Activated T-helper 1 cell treated with Interleukin-2 at 50 U/mL for 16 hours (primary cell): ENCODE measurements at places on chromosomes 16 and 17.

- DNase-seq, result no peak
These were observed 94.7 kb upstream of the SIAH1 start for GRCh38 chr16:48479955-48480354.

DNA sequence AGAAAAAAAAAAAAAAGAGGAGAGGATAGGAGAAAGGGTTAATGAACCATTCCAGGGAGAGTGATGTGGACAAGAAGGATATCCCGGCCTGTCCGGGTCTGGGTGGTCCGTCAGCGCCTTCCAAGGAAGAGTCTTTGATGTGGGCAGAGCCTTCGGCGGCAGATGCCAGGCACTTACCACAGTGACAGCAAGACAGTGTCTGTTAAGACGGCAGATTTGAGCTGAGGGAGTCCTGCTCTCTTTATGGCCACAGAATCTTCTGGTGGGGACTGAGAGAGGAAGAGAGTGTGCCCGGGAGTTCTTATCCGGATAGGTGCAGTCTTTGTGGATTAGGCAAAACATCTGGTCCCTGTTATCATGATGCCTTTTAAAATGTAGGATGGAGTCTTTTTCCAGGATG is 95.2 kb downstream of the ZDHHC7 start:
- no peak for DNase-seq

GRCh38 chr17:9072696-9073339 is 51.5 kb downstream of the NTN1 start:
- DNase-seq, result no peak

- DNase-seq, result peak; percentile 69
These were observed at the start of gene RPL19 for GRCh38 chr17:39200070-39200879. Gene RPL19, plus strand, starts transcription at chr17:39200283. Its CDS starts 62 bp downstream, at chr17:39200345.

DNA sequence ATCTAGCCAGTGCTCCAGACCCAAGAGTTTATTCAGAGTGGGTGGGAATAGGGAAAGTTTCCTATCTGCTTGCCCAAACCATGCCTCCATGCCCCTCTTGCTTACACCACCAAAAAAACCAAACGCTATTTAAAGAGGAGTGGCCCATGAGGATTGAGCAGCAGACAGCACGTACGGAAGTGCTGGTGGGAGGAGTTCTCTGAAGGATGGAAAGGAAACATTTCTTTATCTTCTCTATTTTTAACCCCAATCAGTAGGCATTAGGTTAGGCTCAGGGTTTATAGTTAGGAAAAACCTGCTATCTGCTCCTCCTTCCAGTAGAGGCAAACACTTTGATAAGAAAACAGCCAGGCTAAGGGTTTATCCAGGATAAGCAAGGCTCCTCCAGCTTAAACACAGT is 235.3 kb downstream of the ZFHX3 start:
- no peak for DNase-seq

- DNase-seq, result no peak
These were observed 15.3 kb downstream of the HSD11B2 start for GRCh38 chr16:67445913-67446907.

DNA sequence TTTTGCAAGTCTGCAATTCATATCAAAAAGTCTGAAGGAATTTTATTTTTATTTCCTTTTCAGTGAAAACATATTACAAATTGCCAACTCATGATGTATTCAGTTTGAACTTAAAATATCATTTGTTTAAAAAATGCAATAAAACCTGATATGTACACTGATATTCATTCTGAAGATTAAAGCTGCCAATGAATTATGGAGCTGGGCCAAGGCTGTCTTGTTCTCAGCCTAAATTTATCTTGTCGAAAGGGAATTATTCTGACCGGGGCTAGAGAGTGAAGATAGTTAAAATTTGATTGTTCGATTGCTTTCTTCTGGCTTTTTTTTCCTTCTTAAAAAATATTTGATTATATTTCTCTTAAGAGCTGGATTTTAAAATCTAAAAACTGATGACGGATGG is 54.0 kb upstream of the RBFOX1 start:
- DNase-seq, result no peak

DNA sequence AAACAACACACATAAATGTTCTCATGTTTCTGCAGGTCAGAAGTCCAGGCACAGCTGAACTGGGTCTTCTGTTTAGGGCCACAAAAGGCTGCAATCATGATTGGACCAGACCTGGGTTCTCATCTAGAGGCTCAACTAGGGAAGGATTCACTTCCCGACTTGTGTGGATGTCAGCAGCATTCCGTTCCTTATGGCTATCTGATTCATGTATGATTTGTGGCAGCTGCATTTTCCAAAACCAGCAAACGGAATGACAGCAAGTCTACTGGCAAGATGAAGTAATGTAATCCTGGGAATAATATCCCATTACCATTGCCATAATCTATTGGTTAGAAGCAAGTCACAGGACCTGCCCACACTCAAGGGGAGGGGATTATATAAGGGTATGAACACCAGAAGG is 22.1 kb downstream of the CEP112 start:
- no peak for DNase-seq

DNA sequence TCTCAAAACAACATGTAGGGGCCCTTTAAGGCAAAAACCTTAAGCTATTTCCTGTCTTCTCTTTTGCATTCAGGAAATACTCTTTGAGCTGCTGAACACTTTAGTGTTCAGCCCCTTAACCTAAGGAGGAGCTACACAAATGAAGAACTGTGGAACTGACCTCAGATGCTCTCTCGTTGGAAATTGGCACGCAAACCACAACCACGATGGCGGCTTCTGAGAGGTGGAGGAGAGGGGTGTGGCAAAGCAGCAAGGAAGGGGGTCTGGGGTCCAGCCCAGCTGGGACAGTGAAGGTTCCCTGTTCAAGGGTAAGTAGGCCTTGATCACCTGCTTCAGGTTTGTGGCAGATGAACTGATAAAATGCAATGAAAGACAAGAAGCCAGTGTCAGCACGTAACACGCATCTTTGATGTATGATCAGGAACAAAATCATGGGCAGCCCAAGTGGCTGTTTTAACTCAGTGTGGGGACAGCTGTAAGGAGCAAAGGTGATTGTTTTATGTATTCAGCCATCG is 291.6 kb upstream of the TNRC6C start:
- peak; percentile 57 for DNase-seq

- no peak for DNase-seq
These were observed 584.5 kb downstream of the HS3ST4 start for GRCh38 chr16:26276289-26276688.
